ENCODE measurements at places on chromosomes 16 and 17.

DNA sequence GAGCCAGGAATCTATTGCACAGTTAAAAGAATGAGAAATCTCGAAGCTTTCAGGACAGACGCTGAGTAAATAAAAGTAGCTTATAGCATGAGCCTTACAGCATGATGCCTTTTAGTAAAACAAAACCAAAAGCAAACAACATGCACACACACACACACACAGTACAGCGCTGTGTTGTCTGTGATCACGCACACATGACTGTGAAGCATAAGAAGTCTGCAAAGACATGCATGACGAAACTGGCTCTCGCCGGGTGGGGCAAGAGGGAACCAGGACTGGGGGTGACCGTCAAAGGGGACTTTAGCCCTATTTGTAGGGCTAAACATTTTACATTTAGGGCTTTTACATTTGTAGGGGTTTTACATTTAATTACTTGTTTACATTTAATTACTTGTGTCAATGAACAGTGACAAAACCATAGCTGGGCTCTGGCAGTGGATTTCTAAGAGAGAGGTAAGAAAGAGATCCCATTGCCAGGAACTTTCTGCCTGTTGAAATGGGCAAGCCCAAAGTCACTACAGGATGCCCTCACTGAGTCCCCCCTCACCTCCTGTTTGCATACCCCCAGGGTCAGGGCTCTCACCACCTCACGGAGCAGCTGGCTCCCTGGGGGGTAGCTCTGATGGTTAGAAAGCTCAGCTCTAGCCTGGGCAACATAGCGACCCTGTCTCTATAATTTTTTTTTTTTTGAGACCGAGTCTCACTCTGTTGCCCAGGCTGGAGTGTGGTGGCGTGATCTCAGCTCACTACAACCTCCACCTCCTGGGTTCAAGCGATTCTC lies 2.0 kb upstream of the TNFRSF13B start:
- ATAC-seq: peak; percentile 7

GRCh38 chr17:81923302-81924260 lies 4.0 kb downstream of the MAFG start:
- peak; percentile 56 for ATAC-seq

DNA sequence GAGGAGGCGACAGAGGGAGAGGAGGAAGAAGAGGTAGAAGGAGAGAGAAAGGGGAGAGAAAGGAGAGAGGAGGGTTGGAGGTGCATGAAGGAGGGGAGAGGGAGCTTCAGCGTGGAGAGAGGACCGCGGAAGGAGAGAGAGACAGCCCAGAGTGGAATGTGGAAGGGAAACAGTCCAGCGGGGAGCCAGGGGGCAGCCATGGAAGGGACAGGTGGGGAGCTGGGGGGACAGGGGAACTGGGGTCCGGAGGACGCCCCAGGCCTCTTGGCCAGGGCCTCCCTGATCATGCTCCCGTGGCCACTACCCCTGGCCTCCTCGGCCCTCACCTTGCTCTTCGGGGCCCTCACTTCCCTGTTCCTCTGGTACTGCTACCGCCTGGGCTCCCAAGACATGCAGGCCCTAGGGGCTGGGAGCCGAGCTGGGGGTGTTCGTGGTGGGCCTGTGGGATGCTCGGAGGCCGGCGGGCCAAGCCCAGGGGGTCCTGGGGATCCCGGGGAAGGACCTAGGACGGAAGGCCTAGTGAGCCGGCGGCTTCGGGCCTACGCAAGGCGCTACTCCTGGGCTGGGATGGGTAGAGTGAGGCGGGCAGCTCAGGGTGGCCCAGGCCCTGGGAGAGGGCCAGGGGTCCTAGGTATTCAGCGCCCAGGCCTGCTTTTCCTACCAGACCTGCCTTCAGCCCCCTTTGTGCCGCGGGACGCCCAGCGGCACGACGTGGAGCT lies 759 bp downstream of the ASPHD1 start:
- ATAC-seq: no peak

DNA sequence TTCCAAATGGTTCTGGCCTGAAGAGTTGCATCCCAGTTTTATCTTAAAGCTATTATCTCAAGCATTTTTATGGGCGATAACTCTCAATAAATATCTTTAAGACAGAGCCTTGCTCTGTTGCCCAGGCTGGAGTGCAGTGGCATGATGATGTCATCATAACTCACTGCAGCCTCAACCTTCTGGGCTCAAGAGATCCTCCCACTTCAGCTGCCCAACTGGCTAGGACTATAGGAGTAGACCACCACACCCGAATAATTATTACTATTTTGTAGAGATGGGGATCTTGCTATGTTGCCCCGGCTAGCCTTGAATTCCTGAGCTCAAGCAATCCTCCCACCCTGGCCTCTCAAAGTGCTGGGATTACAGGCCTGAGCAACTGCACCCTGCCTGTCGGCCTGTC lies 26.1 kb upstream of the CYTH1 start:
- no peak for ATAC-seq

DNA sequence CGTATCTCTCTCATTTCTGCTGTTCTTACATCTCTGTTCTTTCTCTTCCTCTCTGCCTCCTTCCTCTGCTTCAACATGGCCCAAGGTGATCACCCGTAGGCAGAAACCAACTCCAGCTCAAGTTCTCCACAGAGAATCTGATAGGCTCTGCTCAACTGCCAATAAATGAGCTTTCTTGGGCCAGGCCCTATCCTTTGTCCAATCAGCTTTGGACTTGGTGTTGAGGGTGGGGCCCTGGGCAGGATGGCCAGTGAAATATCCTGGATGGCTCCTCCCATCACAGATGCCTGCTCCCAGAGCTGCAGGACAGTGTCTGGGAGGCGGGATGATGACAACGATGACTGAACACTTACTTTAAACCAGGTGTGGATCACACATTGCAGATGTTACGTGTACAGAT lies 17.4 kb upstream of the BRD7 start:
- no peak for ATAC-seq

DNA sequence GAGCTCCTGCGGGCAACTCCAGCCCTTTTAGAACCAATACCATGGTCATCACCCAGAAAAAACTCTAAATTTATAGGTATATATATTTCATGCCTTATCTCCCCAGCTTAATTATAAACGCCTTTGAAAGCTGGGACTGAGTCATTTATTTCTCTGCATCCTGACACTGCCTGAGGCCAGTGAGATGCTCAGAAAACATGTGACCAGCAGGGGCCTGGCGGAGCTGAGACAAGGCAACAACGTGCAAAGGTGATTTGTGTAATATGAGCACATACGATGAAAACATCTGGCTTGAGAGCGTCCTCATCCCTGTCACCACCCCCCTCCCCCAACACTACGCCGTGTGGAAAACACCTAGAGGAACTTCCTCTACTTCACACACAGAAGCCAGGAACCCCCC lies 22.7 kb downstream of the NXN start:
- peak; percentile 66 for ATAC-seq

- ATAC-seq: no peak
Observed at GRCh38 chr17:80667462-80668277, 123.0 kb downstream of the RPTOR start.

- ATAC-seq: peak; percentile 44
Observed at GRCh38 chr17:49180303-49180702, 30.1 kb downstream of the GNGT2 start.

GRCh38 chr17:49364119-49364518 lies 2.1 kb upstream of the ZNF652 start:
- no peak for ATAC-seq

DNA sequence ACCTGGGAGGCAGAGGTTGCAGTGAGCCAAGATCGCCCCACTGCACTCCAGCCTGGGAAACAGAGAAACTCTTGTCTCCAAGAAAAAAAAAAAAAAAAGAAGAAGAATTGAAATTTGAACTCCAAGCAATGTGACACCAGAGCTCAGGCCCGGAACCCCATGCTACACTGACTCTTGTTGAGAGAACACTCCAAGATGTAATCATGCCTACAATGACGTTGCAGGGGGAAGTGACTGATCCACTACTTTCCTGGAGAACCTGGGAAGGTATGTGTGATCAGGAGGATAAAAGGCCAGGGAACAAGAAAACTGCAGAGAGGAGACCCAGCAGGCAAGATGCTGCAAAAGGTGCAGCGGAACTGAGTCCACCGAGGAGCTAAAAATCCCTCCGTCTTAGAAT lies 57.9 kb downstream of the ADCY9 start:
- no peak for ATAC-seq

DNA sequence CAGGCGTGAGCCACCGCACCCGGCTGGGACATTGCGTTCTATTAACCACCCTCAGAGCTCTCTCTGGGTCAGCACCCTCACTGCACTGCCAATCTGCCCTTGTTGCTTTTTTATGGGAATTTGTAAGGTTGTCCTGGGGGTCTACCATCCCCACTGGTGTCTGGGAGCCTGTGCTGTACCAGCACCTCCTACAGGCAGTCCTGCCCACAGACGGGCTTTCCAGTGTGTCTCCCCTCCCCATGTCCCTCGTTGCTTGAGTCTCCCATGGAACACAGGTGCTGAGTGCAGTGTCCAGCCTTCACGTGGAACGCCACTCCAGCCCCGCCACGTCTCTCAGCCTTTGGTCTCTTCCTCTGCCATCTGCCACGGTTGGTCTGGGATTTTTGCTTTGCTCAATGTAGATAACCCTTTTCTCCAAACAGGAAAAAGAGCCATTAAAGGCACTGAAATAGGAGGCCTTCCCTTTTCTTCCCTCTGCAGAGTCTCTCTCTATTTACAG lies 68.0 kb upstream of the CBX4 start:
- no peak for ATAC-seq

DNA sequence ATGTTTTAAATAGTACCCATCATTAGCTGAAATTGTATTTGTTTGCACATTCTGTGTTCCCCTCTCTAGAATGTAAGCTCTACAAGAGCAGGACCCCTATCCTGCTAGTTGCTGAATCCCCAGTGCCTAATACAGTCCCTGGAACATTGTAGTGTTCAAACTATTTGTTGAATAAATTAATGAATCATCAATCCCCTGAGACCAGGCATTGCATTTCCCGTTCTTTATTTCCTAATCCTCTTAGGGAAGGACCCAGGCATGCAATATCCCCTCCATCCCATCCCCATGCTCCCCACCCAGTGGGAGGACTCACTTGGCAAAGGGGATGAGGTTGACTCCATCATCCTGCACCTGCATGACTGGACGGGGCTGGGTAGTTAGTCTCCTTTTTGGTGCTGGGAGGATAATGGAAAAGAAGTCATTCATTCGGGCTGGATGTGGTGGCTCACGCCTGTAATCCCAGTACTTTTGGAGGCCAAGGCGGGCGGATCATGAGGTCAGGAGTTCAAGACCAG lies 3.2 kb downstream of the INCA1 start:
- ATAC-seq: no peak

GRCh38 chr16:47051031-47051430 lies 77.6 kb upstream of the DNAJA2 start:
- ATAC-seq: no peak

DNA sequence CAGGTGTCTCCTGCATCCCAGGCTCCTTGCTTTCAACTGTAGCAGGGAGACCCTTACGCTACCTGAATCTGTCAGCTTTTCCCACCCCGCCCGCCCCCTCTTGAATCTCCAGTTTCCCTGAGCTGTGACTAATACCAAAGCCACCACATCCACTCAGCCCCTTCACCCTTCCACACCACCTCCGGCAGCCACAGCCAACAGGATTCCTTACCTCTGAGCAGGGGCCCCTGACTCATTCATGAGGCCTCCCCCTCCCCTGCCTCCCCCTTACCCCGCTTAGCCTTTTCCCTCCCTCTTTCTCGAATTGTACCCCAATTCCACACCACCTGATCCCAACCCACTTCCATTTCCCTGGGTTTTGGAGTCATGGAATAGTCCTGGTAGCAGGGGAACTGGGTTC lies 2.3 kb downstream of the STX1B start:
- no peak for ATAC-seq

DNA sequence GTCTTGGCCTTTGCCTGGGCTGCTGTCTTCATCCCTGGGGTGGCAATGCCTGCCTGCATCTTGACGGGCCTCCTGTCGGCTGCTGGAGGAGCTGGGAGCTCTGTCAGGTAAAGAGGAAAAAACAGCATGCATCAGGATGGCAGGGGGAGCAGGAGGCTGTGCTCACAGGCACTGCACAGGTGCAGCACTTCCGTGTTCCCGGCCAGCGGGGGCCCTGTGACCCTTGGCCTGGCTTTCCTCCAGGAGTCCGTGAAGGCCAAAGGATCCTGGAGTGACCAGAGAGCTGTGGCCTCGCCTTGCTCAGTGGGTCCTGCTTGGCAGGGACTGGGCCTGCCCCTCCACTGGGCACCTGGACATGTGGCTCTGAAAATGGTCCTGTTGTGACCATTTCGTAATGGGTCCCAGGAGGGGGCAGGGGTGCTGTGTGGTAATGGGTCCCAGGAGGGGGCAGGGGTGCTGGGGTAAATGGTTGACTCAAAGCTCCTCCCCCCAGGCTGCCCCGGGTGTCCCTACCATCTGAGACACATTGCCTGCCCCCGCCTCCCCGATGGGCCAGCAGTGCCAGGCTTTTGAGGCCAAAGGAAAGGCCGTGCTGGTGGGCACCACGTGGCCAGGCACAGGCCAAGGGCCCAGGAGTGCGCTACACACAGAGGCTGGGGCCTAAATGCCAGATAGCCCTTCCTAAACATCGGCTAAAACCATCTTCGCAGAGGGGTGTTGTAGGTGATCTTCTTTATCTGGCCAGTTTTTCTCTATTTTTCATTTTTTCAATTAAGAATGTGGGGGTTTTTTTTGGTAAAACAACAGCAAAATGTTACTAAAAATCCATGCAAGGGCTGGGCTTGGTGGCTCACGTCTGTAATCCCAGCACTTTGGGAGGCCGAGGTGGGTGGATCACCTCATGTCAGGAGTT lies 4.0 kb upstream of the FASN start:
- no peak for ATAC-seq

- no peak for ATAC-seq
Observed at GRCh38 chr17:59888145-59888750, 4.5 kb downstream of the TUBD1 start.

DNA sequence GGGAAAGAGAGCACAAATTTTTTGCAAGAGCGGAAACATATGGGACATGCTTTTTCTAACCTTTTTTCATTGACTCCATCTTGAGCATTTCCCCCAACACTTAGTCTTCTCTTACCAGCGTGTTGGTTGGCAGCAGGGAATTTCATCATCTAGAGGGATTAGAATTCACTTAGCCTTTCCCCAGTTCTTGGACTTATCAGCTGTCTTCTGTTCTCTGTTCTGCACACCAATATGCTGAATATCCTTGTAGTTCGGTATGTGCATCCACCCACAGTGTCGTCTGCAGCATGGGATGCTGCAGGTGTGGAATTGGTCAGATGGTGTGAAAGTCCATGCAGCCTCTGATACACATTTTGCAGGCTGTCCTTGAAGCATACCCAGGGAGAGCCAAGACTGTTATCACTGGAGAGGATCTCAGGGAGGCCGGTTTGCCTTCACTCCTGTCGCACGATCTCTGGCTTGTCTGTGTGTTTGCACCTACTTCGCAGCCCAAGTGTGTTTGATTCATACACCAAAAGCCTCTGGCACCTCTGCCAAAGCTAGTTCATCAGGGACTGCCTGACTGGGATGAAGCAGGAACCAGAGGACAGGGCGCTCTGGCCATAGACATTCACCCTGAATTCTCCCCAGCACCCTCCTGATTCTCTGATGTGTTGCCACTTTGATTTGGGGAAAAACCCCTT lies 93.3 kb downstream of the SOCS1 start:
- ATAC-seq: no peak

Data from esophagus mucosa (tissue), 1 donor.